Naive B cell (primary cell): ENCODE measurements at places on chromosomes 2 and 18. TPM values are rescaled to one million over a fixed set of nuclear protein-coding genes. Genes with fewer than 3 reads are reported as not detected.

- H3K27ac ChIP-seq, result no peak overlapping the region
- H3K4me1 ChIP-seq, result no peaks in the 10 kb centered on the region
- H3K27me3 ChIP-seq, result no peaks in the 10 kb centered on the region
- H3K4me3 ChIP-seq, result no peak overlapping the region
- no peak for DNase-seq
- H3K36me3 ChIP-seq, result peaks cover 40% of the 10 kb centered on the region
Observed at GRCh38 chr18:79755496-79756142, 42.1 kb upstream of the KCNG2 start.

GRCh38 chr2:129499747-129500146 lies 479.7 kb upstream of the RAB6C start:
- H3K4me1 ChIP-seq, result no peaks in the 10 kb centered on the region

DNA sequence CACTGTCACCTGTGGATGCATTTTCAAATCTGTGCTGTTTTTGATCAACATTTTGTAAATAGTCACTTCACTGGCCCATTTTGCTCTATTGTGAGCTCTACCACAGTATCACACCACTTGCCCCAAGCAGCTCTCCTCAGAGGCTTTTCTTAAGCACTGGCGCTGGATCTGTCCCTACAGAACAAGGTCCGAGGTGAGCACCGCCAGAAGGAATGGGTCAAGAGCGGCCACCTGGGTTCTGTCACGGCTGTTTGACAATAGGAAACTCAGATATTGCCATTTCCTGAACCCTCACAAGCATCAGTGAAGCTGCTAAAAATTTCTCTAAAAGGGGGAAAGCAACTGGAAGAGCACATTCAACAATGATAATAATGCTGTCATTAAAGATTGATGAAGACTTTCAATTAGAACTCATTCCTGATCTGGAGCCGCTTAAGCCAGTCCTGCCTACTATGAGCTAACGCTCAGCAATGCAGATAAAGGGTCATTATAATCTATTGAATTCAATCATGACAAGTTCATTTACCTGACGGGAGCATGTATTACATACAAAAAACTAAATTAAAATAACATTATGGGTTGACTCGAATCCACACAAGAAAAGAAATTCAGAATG lies 514.0 kb downstream of the GALR1 start:
- no peak overlapping the region for H3K4me3 ChIP-seq
- H3K27me3 ChIP-seq, result peaks cover 6% of the 10 kb centered on the region
- H3K4me1 ChIP-seq, result peaks cover 7% of the 10 kb centered on the region
- DNase-seq, result no peak
- no peak overlapping the region for H3K27ac ChIP-seq

GRCh38 chr2:127076924-127077323 lies 30.0 kb downstream of the BIN1 start:
- H3K36me3 ChIP-seq, result peaks cover 7% of the 10 kb centered on the region
- no peak for DNase-seq
- no peaks in the 10 kb centered on the region for H3K27me3 ChIP-seq
- H3K4me1 ChIP-seq, result peaks cover 62% of the 10 kb centered on the region
- peak overlapping the region; percentile 26 for H3K4me3 ChIP-seq

- H3K4me3 ChIP-seq, result no peak overlapping the region
- H3K4me1 ChIP-seq, result peaks cover 4% of the 10 kb centered on the region
- peaks cover 14% of the 10 kb centered on the region for H3K27me3 ChIP-seq
Observed at GRCh38 chr2:36677386-36677785, 19.1 kb upstream of the VIT start.

- H3K4me1 ChIP-seq, result no peaks in the 10 kb centered on the region
- no peak overlapping the region for H3K4me3 ChIP-seq
- no peak for DNase-seq
- no peaks in the 10 kb centered on the region for H3K36me3 ChIP-seq
- no peaks in the 10 kb centered on the region for H3K27me3 ChIP-seq
Observed at GRCh38 chr2:237841051-237841450, 18.4 kb upstream of the RAMP1 start.

DNA sequence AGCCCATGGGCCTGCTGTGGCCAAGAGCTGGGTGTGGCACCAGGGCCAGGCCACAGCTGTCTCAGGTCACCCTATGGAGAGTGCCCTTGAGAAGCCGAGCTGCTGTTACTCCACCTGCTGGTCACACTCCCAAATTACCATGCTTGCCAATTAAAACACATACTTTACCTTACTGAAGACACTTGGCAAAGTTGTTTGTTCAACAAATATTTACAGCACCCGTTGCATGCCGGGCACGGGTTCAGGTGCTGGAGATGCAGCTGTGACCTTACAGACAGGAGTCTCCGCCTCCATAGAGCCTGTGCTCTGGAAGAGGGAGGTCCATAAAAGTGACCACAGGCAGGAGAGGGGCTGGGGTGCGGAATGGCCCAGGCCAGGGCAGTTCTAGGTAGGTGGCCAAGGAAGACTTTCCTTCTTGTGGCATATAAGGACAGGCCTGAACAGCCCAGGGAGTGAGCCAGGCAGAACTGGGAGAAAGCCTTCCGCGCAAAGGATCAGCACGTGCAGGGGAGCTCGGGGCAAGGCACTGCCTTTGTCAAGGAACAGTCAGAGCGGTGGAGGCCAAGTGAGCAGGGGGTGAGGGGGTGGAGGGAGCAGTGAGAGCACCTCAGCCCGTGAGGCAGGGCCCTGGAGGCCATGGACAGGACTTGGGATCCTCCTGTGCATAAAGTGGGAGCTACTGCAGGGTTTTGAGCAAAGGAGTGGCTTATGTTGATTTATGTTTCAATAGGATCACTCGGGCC lies 23.6 kb upstream of the RBM44 start:
- peak; percentile 45 for DNase-seq
- no peak overlapping the region for H3K27ac ChIP-seq
- H3K27me3 ChIP-seq, result no peaks in the 10 kb centered on the region
- H3K36me3 ChIP-seq, result peaks cover 55% of the 10 kb centered on the region
- H3K4me1 ChIP-seq, result peaks cover 5% of the 10 kb centered on the region
- no peak overlapping the region for H3K4me3 ChIP-seq

GRCh38 chr18:22868831-22869230 lies 64.3 kb upstream of the RBBP8 start:
- peaks cover 8% of the 10 kb centered on the region for H3K4me1 ChIP-seq
- no peak overlapping the region for H3K4me3 ChIP-seq
- no peak overlapping the region for H3K27ac ChIP-seq
- H3K27me3 ChIP-seq, result peaks cover 26% of the 10 kb centered on the region
- no peaks in the 10 kb centered on the region for H3K36me3 ChIP-seq
- DNase-seq, result no peak

GRCh38 chr18:68219872-68220271 lies 495.0 kb downstream of the TMX3 start:
- no peaks in the 10 kb centered on the region for H3K4me1 ChIP-seq
- H3K27me3 ChIP-seq, result no peaks in the 10 kb centered on the region
- no peak for DNase-seq
- no peak overlapping the region for H3K4me3 ChIP-seq

DNA sequence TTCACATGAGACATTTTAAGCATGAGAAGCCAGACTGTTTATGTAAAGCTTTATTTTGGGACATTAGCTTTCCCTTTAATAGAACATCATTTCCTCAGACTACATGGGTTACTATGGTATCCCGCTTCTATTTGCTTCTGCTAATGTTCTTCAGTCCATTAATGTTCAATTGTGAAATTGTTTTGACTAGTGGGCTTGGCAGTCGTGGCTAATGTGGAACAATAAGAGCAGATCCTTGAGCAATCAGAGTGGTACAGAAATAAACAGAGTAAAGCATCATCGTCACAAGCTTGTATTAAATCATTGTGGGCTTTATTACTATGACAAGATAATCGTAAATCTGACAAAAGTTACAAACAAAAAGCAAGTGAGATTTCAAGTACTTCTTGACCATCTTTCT lies 60.2 kb downstream of the PDE1A start:
- H3K27me3 ChIP-seq, result no peaks in the 10 kb centered on the region
- H3K27ac ChIP-seq, result no peak overlapping the region
- H3K4me3 ChIP-seq, result no peak overlapping the region
- no peaks in the 10 kb centered on the region for H3K4me1 ChIP-seq
- DNase-seq, result no peak
- H3K36me3 ChIP-seq, result no peaks in the 10 kb centered on the region

DNA sequence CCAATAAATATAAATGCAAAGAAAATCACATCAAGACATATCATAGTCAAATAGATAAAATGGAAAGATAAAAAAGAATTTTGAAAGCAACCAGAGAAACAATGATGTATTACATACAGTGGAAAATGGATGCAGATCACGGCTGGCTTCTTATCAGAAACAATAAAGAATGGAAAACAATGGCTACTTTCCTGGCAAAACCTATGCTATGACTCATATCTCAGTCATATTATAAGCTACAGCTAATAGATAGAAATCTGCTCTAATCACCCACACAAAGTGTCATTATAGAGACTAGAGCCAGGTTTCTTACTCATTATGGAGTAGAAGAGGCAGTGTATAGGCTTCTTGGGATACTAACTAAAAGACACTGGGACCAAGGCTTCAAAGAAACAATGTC lies 93.5 kb upstream of the TACR1 start:
- H3K4me3 ChIP-seq, result no peak overlapping the region
- peaks cover 16% of the 10 kb centered on the region for H3K4me1 ChIP-seq
- H3K27me3 ChIP-seq, result no peaks in the 10 kb centered on the region
- DNase-seq, result no peak
- H3K36me3 ChIP-seq, result no peaks in the 10 kb centered on the region

- peaks cover 38% of the 10 kb centered on the region for H3K27me3 ChIP-seq
- H3K27ac ChIP-seq, result no peak overlapping the region
- no peaks in the 10 kb centered on the region for H3K4me1 ChIP-seq
- no peak for DNase-seq
- H3K36me3 ChIP-seq, result peaks cover 11% of the 10 kb centered on the region
- no peak overlapping the region for H3K4me3 ChIP-seq
Observed at GRCh38 chr2:154696810-154697417, 1.6 kb upstream of the KCNJ3 start.

TACR1 gene
- not detected for polyA plus RNA-seq

SERPINB3 gene
- not detected for polyA plus RNA-seq

SLC23A3 gene
- not detected for polyA plus RNA-seq

CNDP1 gene
- polyA plus RNA-seq, result not detected

CCDC148 gene
- polyA plus RNA-seq, result not detected
